Peyer's patch (tissue), 4 donors: ENCODE measurements at places on chromosomes 2 and 18. TPM values are rescaled to one million over a fixed set of nuclear protein-coding genes. Genes with fewer than 3 reads are reported as not detected.

CHAC2 gene
- total RNA-seq: 3.2 TPM

C18orf54 gene
- 1.6 TPM for total RNA-seq

- no peak for DNase-seq
Observed at GRCh38 chr2:152359573-152360363, 24.8 kb downstream of the FMNL2 start.

SRD5A2 gene
- total RNA-seq: not detected

- no peak for DNase-seq
Observed at GRCh38 chr2:235262750-235263149, 231.1 kb upstream of the AGAP1 start.

MALL gene
- total RNA-seq: 606 TPM

DNA sequence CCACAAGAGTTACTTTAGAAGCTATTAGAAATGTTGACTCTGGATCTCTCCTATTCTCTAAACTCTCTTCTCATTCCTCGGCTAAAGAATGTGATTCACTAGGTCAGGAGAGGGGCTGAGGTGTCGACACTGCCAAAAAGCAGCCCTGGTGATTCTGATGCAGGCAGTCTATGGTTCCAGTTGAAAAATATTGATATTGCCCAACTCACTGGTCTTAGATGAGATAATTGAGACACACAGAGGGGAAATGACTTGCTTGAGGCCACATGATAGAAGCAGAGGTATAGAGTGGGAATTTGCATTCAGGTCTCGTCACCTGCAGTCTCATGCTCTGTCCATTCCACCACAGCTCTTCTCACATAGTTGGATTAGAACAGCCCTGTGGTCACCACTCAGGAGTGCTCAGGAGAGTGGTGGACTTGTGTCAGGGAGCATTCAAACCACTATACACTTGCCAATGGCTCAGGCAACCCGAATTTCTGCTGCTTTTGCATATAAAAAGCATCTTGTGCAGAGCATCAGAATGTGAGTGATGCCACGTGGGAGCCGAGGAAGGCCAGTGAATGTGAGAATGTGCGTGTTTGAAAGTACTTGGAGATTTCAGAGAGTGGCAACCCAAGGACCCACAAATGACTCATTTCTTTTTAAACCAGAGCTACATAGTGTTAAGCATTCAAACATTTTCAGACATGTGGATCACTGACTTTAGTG lies 65.1 kb upstream of the CTLA4 start:
- no peak for DNase-seq

DNA sequence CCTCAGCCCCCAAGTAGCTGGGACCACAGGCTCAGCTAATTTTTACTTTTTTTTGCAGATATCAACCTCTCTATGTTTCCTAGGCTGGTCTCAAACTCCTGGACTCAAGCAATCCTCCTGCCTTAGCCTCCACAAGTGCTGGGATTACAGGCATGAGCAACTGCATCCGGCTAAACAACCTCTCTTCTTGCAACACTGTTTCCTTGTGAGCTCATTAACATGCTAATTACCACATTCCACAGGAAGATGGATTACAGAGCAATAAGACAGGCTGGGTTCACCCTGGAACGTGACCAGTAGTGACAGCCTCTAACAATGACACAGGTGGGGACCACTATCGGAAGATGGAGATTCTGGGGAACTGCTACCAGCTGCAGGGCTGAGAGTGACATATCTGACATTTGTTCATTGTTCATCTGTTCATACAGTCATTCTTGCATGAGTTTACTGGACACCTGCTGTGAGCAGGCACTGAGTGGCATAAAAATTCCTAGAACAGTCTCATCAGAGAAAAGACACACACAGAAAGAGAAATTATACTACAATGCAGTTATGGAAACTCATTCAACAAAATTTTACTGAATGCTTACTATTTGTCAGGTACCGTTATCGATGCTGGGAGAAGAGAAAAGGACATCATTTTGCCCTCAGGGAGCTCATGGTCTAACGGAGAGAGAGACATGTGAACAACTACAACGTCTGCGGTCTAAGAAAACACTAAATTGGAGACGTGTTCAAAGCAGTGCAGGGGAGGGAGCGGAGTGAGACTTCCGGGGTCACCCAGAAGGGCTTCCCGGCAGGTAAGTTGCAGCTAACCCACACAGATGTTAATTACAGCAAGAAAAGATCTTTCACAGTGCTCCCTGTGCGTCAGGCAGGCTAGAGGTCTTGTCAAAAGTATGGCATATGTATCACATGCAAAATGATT lies 37.6 kb downstream of the PROC start:
- no peak for DNase-seq

- no peak for DNase-seq
Observed at GRCh38 chr2:31018280-31018679, 120.0 kb downstream of the GALNT14 start.

TTN gene
- total RNA-seq: 104 TPM

GRCh38 chr2:122755281-122755780 lies 999.9 kb downstream of the TSN start:
- no peak for DNase-seq

SPC25 gene
- not detected for total RNA-seq

KLHL30 gene
- 0.27 TPM for total RNA-seq

- no peak for DNase-seq
Observed at GRCh38 chr2:152740743-152741328, 22.4 kb downstream of the ARL6IP6 start.

DNA sequence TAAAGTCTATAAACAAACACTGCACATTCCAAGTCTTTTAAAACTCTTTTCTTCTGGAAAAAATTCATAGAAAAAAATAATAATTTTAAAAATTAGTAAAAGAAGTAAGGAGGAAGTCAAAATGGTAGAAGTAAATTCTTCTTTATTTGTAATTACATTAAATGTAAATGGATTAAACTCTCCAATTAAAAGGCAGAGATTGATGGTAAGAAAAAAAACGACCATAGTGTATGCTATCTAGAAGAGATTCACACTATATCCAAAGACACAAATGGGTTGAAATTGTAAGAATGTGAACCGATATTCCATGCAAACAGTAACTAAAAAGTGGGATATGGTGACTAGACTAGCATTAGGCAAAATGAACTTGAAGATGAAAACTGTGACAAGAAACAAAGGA lies 1196.1 kb upstream of the CDH2 start:
- DNase-seq: no peak

CYTIP gene
- 182 TPM for total RNA-seq

UPP2 gene
- not detected for total RNA-seq

POTEJ gene
- total RNA-seq: not detected

LIMS3 gene
- total RNA-seq: 1.7 TPM

DGKD gene
- 67.7 TPM for total RNA-seq

GRCh38 chr2:241410739-241411176 lies 54.7 kb downstream of the FARP2 start:
- DNase-seq: no peak

AFTPH gene
- 79.0 TPM for total RNA-seq

- DNase-seq: no peak
Observed at GRCh38 chr2:168702579-168702978, 99.9 kb upstream of the NOSTRIN start.

DNA sequence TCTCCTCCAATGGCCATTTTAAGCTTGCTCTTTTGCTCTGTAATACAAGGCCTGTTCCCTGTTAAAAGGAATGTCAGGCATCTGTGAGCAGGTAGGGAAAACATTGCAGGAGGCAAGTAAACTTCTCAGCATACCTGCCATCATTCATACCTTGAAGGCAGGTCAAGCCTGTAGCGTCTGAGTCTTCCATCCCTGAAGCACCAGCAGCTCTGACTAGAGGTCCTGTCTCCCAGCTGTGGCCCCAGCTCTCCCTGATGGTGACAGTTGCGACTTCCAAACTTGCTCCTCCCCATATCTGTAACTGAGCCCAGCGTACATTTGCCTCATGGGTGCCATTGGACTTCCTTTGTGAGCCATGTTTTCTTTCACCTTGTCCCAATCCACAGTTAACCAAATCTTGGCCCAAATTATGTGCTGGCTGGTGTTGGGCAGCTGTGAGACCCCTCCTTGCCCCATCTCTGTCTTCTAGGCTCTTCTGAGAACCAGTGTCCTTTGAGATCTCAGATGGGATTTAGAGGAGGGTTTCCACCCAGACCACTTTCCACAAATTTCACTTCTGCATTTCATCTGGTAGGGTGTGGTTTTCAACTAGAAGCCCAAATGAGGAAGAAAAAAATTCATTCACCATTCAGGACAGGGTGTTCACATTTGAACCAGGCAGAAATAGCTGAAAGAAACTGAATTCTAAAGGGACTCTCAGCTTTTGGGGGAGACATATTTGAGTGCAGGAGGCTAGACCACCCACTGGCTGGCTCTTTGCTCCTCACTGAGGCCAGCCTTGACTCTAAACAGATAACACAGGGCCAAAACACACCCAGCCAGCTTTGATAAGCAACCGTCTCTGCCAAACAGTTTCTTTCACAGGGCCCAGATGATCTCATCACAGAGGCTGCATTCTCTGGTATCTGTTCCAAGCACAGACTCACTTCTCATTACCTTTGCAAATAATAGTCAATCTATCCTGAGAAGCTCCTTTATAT lies 66.4 kb upstream of the MSH2 start:
- DNase-seq: no peak

DNA sequence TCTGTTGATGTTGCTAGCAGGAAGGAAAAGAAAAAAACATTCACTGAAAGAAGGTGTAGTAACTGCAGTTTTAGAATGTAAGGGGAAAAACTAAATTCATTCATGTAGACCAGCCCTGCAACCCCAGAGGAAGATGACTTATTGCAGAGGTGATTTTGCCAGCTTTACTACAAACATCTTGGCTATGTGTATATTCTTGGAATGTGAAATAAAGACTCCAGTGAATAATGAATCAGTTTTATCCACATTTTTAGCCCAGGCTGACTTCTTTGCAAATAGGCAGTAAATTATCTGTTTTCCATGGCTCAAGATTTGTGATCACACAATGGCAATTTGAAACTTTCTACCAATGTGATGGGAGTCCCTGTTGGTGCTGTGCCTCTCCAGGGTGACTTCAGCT lies 206.1 kb upstream of the SETBP1 start:
- DNase-seq: no peak

GRCh38 chr18:72544092-72544886 lies at the start of gene CBLN2:
Gene CBLN2 (minus strand): TSS chr18:72544342. CDS start chr18:72542160, 2,182 bp downstream.
- DNase-seq: peak; percentile 55
